Gastrocnemius medialis (tissue), 4 donors: ENCODE measurements at places on chromosomes 7 and 10. TPM values are rescaled to one million over a fixed set of nuclear protein-coding genes. Genes with fewer than 3 reads are reported as not detected.

GRCh38 chr10:132057191-132057681 is 8.5 kb upstream of the JAKMIP3 start:
- no peak for DNase-seq

- no peak for DNase-seq
Measured at GRCh38 chr10:34252111-34252510, 563.0 kb downstream of the PARD3 start.

- no peak for DNase-seq
Measured at GRCh38 chr10:5800782-5801181, 12.5 kb downstream of the GDI2 start.

DNA sequence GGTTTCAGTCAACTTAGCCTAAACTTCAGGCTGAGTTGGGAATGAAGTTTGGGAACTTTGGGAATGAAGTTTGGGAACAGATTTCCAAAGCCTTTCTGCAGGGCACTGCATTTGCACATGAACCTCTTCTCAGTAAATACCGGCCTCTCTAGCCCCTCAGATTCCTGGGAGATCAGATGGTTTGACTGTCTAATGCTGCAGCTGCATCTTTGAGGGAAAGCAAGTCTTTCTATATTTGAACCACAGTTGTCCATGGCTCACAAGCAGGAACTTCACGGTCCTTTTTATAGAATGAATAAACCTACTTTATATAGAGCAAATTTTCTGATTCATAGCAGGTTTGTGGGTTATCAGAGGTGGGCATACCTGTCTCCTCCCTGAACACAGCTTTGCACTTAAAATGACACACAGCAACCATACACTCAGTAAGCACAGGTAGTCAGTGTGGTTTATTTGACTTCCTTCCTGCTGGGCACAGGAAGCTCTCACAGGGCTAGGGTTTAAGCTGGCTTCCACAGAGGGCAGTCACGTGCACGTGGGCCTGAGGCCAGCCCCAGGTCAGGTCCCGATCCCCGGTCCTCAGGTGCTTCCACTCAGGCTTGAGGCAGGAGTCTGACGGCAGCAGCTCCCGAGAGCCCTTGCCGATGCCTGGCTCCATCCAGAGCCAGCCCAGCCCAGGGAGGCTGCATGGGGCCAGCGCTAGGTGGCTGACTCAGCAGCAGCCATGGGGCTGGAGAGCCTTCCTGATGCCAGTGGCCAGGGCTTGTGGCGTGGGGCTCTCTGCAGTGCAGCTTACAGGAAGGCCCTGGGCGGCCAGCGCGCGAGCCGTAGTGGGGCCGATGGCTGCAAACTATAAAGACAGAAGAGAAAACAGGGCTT is 12.8 kb upstream of the MMP21 start:
- no peak for DNase-seq

DNA sequence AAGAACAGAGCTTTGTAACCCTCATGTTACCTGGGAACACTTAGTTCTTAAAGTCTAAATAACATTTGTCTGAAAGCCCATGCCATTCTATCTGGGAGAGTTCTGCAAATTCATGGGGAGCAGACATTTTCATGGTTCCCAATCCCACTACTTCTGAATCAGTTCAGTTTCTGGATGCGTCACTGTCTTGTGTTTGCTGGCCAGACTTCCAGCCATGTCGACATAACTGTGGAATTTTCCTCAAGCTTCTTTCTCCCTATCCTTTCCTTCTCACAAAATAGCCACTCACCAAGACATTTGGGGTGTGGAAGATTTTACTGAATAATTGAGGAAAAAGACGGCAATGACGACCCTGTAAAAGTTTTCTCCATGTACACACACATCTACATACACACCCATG is 272.5 kb downstream of the NEBL start:
- peak; percentile 11 for DNase-seq

DNA sequence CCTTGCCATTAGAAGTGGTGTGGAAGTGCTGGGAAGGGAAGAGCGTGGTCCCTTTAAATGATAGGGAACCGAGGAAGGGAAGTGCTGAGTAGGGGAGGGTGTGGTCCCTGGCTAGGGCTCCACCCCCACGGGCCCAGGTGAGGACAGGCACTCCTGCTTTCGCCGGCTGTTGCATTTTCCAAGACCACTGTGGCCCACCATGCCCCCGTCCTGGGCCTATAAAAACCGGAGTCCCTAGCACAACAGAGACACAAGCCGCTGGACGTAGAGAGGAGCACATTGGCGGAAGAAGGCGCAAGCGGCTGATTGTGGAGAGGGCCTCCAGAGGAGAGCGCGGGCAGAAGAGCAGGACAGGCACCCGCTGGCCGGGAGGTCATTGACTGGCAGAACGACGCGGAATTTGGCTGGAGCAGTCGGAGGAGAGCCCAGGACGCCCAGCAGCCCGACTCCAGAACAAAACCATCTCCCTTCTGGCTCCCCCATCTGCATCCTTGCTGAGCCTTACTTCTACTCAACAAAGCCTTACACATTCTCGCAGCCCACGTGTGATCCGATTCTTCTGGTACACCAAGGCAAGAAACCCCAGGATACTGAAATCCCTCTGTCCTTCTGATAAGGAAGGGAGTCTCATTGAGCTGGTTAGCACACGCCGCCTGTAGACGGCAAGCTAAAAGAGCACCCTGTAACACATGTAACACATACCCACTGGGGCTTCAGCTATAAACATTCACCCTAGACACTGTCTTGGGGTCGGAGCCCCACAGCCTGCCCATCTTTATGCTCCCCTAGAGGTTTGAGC is 146.2 kb upstream of the LYZL1 start:
- DNase-seq: no peak

DNA sequence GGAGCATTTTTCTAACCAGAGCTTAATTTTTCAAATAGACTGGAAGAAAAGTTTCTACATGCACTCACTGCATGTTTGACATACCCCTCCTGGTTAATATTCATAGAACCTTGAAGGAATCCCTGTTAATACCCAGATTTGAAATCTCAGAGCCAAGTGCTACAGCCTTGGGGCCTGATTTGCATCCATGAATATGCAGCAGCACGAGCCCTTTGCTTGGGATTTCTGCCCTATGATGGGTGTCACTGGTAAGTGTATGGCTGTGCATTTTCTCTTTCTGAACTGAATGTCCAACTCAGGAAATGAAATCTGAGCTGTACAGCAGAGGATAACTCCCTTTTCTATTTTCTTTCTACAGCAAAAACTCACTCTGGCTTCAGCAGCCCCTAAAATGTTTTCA is 1157.5 kb downstream of the XPNPEP1 start:
- DNase-seq: no peak

DNA sequence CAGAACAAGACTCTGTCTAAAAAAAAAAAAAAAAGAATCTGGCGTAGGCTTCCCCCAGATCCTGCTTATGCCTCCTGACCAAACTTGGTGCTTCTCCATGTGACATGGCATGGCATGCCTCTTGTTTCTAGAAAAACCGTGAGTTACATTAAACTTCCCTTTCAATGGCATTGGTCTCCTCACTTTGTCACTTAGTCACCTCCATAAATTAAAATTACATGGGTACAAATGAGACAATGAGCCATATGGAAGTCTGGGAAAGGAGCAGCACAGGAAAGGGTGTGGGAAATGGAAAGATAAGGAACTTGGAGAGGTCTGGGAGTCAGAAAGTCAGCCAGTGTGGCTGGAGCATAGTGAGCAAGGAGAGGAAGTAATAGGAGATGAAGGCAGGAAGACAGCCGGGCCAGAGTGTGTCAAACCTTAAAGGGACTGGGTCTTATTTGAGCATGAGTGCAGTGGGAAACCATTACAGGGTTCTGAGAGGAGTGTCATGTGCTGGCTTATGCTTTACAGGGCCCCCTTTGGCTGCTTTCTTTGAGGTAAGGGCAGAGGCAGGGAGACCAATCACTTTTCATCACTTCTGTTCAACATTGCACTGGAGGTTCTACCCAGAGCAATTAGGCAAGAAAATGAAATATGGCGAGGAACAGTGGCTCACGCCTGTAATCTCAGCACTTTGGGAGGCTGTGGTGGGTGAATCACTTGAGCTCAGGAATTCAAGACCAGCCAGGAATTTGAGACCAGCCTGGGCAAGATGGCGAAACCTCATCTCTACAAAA is 21.3 kb upstream of the ZMIZ2 start:
- no peak for DNase-seq

GRCh38 chr10:113228530-113228929 is 278.5 kb downstream of the TCF7L2 start:
- no peak for DNase-seq

GRCh38 chr7:91263384-91264045 is 718 bp upstream of the FZD1 start:
- DNase-seq: no peak

- no peak for DNase-seq
Measured at GRCh38 chr7:5470167-5470532, 46.5 kb upstream of the TNRC18 start.

- DNase-seq: no peak
Measured at GRCh38 chr7:10662982-10663884, 310.4 kb upstream of the PHF14 start.

- DNase-seq: no peak
Measured at GRCh38 chr7:136130511-136131303, 153.5 kb upstream of the MTPN start.

- DNase-seq: no peak
Measured at GRCh38 chr7:45203936-45204445, 46.4 kb downstream of the RAMP3 start.

DNA sequence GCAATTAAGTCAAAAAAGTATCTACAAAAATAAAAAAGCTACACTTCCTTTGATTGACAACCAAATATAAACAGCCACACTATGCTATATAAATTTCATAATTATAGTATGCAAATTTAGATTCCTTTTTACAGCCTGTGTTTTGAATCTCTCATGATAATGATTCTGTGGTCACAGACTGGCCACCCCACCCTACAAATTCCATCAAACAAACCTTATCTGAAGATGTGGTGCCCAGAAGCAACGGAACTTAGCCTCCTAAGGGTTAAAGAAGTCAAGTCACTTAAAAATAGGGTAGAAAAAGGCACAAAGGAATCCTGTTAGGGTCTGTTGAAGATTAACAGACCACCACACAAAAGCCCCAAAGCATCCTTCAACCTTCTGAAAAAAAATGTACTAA is 351.8 kb downstream of the INHBA start:
- DNase-seq: no peak

DNA sequence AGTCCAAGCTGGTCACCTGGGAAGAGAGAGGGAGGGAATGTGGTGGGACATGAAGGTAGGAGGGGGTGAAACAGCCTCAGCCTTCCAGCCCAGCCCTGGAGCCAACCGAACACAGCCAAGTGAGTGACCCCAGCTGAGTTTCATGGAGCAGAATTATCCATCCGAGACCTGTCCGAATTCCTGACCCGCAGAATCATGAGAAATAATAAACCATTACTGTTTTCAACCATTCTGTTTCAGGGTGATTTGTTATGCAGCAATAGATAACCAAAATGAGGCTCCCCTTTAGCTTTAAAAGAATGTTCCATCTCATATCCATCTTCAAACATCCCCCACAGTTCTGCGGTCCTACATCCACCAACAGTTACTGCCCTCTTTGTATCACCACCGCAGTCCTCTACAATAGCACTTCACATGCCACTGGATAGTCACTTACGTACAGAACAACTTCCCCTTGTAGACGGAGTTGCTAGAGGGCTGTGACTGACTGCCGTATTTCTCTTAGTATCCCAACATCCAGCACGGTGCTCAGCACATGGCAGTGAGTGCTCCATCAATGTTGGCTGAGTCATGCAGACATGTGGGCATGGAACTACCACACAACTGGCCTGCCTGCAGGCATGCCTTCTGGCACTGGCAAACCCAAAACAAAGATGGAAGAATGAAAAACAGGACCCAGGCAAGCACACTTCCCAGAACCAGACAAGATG is 18.5 kb downstream of the KIAA1549 start:
- DNase-seq: no peak

DNA sequence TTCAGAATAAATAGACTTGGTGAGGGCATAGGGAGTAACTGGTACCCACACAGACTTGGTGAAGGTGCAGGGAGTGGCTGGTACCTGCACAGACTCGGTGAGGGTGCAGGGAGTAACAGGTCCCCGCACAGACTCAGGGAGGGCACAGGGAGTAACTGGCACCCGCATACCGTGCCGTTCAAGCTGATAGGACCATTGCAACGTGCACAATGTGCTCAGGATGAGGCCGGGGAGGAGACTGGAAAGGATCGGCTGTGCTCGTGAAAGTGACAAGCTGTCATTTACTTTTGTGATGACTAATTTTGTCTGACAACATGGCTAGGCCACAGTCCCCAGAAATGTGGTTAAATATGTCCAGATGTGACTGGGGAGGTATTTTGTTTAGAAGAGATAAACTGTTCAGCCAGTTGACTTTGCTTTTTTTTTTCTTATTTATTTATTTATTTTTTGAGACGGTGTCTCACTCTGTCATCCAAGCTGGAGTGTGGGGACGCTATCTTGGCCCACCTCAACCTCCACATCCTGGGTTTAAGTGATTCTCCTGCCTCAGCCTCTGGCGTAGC is 76.2 kb upstream of the NMT2 start:
- no peak for DNase-seq

DNA sequence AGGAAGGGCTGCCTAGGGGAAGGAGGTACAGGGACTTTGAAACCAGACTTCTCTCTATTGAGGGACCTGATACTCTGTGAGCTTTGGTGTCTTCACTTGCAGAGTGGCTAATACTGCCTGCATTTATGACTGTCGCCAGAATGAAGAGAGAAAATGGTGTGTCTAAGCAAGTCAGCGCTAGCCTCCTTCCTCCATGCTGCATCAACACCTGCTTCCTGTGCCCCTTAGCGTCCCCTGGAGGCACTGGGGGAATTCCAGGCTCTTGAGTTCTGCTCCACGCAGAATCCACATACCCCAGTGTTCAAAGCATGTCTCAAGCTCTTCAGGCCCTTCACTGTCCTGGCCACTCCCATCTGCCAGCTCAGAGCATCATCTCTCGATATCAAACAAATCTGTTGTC is 140.5 kb downstream of the PKD1L1 start:
- no peak for DNase-seq

DNA sequence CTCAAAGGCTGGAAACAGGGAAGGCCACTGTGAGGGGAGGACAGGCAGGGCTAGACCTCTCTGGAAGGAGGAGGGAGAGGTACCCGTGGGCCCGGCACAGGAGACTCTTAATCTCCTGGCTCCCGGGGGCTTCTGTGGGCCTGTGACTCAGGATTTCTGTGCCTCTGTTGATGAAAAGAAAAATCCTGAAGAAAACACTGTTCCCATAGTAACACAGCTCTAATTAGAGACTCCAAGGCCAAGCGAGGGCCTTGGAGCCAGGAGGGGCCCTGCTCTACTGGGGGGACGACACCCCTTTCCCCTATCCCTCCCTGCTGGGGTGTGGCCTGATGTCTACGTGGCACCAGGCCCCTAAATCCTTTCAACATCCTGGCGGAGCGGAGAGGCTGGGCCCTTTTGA is 174.1 kb upstream of the TNRC18 start:
- DNase-seq: no peak

ZNF12 gene
- total RNA-seq: 4.5 TPM

UBTD1 gene
- 23.9 TPM for total RNA-seq

TSPAN33 gene
- total RNA-seq: 9.0 TPM

ZWINT gene
- total RNA-seq: 0.98 TPM

FBXL13 gene
- not detected for total RNA-seq

SPACDR gene
- not detected for total RNA-seq

IDI2 gene
- 45.6 TPM for total RNA-seq

DGKB gene
- 0.95 TPM for total RNA-seq

STEAP2 gene
- 3.5 TPM for total RNA-seq

LRRC17 gene
- 0.62 TPM for total RNA-seq

OIT3 gene
- not detected for total RNA-seq

PRKAR1B gene
- 4.4 TPM for total RNA-seq

GNG11 gene
- total RNA-seq: 11.4 TPM

ZNF503 gene
- 2.0 TPM for total RNA-seq

BAIAP2L1 gene
- total RNA-seq: 0.82 TPM
